ENCODE measurements at places on chromosomes 1 and 21. TPM values are rescaled to one million over a fixed set of nuclear protein-coding genes. Genes with fewer than 3 reads are reported as not detected.

DNA sequence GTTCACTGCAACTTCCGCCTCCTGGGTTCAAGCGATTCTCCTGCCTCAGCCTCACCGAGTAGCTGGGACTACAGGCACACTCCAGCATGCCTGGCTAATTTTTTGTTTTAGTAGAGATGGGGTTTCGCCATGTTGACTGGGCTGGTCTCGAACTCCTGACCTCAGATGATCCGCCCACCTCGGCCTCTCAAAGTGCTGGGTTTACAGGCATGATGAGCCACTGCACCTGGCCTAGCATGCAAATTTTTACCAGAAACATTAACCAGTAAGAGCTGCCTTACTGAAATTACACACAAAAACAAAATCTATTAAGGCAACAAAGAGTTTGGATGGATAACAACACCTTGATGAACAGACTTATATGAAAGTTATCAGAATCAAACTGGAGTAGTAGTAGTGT, 12.1 kb downstream of the ZZZ3 start:
- DNase-seq, result no peak

DNA sequence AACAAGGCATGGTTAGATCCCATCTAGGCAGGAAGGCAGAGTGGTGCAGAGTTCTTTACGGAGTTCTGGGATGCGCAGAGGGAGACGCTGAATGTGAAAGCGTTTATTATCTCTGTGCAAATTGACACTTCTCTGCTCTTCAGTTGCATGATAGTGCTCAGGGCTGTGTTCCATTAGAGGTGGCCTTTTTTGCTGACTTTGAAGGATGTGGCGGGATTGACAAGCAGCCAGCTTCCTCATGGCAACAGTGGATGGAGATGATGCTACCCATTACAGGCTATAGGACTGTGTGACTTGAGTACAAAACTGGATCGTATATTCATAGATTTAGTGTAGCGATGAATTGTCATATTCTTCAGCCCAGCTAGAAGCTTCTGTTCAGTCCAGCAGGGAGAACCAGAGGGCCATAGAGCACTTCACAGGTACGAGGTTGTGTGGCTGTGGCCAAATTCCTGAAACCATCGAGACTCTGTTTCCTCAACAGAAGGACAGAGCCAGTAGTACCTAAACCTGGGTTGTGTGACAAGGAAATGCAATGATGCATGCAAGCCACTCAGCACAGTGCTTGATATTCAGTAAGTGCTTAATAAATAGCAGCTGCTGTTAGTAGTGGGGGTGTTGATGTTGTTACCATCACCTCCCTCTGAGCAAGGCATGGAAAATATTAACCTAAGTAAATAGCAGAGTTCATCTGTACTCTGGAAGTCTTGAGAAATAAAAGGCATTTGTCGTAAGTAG, 430.0 kb upstream of the KAZN start:
- no peak for DNase-seq

- no peak for DNase-seq
These were observed 37.4 kb downstream of the C1orf185 start for GRCh38 chr1:51139474-51139873.

Gene FHAD1
- under 0.01 TPM for total RNA-seq

DNA sequence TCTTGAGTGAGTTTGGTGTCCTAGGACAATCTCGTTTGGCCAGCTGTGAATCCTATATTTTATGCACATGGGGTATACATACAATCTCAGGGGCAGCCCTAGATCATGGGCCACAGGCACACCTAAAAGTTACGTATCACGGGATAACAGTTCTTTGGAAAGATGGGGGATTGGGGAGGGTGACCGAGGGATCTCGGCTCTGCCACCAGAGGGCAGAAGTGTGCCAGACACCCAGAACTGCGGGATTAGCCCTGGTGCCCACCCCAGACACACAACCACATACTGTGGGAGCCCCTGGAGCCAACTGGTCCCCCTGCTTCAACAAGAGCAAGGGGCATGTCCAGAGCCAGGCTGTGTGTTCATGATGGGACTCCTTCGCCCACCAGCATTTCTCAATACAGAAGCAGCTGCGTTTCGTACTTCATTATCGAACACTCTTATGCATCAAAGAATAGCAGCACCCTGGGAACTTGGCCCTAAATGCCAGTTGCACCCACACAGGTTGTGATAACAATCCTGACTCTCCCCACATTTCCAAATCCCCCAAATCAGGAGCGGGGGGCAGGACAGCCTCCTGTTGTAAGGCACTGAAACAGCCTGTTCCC, 37.4 kb downstream of the TMCO4 start:
- no peak for DNase-seq

GRCh38 chr1:18751425-18751824, 108.0 kb downstream of the TAS1R2 start:
- DNase-seq, result no peak

Gene TTLL10
- total RNA-seq, result 4.3 TPM

DNA sequence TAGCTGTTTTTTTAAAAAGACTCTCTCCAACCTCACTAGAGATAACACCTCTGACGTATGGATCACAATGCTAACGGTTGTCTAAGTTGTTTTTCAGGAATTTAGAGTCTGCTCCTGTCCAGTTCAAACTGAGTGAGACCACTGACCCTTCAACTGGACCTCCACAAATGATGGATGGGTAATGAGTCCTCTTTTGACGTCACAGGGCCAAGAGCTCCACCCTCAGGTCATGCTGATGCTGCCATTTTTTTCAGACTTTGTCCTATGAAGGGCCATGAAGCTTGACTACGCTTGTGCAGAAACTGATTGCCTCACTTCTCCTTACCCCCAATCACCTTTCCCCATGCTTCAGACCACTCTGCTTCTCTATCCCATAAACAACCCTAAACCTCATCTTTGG, 16.6 kb downstream of the GRIK3 start:
- no peak for DNase-seq

- no peak for DNase-seq
These were observed 117.5 kb downstream of the FOXD2 start for GRCh38 chr1:47555306-47555705.

Gene SMIM1
- total RNA-seq, result 15.6 TPM

GRCh38 chr1:92877792-92878191, 46.0 kb downstream of the RPL5 start:
- DNase-seq, result no peak

GRCh38 chr1:228087771-228088251, 5.3 kb downstream of the ARF1 start:
- DNase-seq, result no peak

Gene ERICH3
- total RNA-seq, result under 0.01 TPM

Gene ADAMTS4
- total RNA-seq, result under 0.01 TPM

DNA sequence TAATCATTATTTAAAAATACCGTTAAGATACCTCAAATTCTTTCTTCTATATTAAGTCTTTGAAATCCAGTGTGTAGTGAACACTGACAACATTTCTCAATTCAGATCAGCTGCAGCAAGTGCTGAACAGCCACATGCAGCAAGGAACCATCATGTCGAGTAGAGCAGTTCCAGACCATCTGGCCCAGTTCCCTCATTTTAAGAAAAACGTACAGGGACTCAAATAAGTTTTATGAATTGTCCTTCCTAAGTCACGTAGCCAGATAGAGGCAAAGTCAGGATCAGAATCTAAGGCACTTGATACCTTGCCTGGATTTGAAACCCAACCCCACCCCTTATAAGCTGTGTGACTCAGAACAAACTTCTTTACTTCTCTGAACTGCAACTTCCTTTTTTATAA, 132.4 kb downstream of the PROX1 start:
- no peak for DNase-seq

Gene TRIM17
- total RNA-seq, result 0.27 TPM

GRCh38 chr1:11970441-11971185, 9.6 kb upstream of the MFN2 start:
- no peak for DNase-seq

- no peak for DNase-seq
These were observed 10.4 kb downstream of the TFF2 start for GRCh38 chr21:42340187-42341050.

DNA sequence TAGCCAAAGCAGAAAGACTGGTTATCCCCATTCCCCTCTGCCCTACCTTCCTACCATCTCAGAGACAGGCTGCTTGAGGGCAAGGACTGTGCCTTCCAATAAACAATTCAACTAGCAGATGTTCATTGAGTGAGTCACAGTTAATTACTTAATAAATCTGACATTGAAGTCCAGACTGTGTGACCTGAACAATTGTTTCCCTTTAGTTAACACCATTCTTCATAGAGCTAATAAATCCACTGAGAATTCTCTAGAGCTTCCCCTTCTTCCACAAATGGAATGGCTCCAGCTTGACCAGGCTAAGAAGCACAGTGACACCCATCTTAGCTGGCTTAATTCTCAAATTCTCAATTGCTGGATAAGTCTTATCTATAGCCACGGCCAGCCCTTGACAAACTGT, 61.9 kb upstream of the GJA5 start:
- DNase-seq, result no peak

DNA sequence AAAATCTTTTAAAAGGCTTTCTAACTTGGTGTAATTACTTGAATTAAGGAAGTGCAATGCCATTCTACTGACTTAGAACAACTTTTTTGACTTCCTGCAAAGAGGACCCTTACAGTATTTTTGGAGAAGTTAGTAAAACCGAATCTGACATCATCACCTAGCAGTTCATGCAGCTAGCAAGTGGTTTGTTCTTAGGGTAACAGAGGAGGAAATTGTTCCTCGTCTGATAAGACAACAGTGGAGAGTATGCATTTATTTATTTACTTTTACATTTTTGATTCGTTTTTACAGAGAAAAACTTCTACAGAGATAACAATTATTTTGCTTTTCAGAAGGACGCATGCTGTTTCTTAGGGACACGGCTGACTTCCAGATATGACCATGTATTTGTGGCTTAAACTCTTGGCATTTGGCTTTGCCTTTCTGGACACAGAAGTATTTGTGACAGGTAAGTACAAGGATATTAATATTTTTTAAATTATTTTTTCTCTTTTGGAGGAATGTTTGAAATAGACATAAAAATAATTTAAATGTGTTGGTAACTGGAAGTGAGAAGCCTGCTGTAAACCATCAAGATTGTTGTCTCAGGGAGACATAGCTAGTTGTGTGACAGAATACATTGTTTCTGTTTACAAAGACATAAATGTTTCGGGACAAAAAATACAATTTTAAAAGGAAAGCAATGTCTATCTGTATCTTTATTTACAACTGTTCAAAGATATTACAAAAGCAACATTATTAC, at the start of gene PTPRC:
TSS of gene PTPRC (plus strand) at position 147 of the 742 bp plus-strand sequence. CDS start at position 376, 229 bp downstream.
- DNase-seq, result peak; percentile 82

Gene PRDM16
- total RNA-seq, result 19.9 TPM

- DNase-seq, result no peak
These were observed 1360.4 kb downstream of the BRINP3 start for GRCh38 chr1:189117072-189117770.

Gene KRTAP19-3
- total RNA-seq, result not detected

Gene TRIM46
- 32.6 TPM for total RNA-seq

GRCh38 chr1:17061892-17062291, 8.1 kb upstream of the SDHB start:
- DNase-seq, result no peak

- DNase-seq, result no peak
These were observed 1.2 kb downstream of the CD160 start for GRCh38 chr1:145720556-145720877.

- DNase-seq, result no peak
These were observed 38.9 kb upstream of the CDC14A start for GRCh38 chr1:100313382-100313781.

Gene SLC22A15
- total RNA-seq, result 5.4 TPM

DNA sequence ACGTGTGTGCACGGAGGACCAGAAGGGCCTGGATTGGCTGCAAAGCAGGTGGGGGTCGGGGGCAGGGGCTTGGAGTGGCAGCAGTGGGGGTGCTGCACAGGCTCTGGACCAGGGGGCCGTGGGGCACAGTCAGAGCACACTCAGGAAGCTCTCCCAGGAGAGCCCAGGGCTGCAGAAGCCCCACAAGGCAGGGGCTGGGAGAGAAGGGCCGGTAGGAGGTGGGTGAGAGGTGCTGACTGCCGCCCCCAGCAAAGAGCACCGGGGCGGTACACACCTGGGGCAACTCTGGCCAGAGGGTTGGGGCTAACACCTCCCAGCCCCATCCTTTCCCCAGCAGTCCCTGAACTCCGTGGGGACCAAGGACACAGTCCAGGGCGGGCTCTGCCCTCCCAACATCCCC, 13.9 kb downstream of the CHD5 start:
- DNase-seq, result no peak

DNA sequence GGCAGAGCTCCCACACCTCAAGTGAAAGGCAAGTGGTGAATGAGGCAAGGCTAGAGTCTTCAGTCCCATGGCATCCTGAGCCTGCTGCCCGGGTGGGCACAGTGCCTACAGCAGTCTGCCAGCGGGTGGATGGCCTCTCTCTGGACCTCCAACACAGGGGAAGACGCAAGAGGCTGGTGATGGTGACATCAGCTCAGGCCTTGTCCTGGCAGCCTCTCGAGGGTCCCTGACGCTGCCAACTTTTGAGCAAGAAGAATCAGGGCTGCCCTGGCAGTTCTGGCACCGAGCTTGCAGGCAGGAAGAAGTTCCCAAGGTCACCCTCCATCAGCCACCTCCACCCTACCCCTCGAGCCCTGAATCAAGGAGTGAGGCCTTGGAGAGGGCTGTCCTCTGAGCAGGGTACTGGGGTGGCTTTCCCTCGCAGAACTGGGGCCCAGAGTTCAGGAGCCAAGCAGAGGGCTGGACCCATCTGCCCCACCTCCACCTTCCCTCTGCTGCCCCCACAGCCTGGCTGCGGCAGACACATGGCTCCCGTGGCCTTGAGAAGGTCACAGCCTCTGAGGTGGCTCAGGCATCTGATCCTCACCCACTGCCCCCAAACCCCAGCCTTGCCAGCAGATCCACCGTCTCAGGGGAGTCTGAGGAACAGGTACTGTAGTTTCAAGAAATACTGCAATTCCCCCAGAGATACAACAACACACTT, 5.8 kb downstream of the RAP1GAP start:
- DNase-seq, result no peak

DNA sequence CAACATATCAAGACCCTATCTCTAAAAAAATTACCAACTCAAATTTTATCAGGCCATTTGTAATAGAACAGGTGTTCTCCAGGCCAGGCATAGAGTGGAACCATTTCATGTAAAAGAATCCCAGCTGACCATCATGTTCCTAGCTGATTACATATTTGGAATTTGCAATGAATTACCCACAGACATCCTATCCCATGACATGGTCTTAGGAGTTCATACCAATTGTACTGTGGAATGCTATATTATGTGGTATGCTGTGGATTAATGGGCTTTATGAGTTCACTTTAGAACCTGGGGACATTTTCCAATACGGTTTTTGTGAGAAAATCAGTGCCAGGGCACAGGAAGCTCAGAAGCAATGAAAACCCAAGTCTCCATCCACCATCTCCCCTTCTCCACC, 110.3 kb downstream of the ZNF281 start:
- DNase-seq, result no peak

DNA sequence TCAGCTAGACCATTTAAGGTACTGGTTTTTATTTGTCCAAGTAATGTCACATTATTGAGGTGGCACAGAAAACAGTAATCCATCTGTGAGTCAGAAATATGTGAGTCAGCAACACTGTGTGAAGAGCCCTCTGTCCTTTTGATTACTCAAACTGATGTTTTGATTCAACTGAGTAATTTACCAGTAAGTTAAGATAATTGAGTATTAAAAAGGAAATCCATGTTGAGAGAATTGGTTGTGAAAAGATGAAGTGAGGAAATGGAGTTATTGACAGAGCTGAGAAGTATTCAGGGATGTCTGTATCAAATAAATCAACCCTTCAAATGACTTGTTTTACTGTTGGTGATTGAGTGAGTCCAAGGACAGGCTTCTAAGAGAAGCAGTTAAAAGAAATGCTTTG, 302.7 kb upstream of the SGIP1 start:
- DNase-seq, result no peak

Gene GOLT1A
- total RNA-seq, result 0.54 TPM

Data from hematopoietic multipotent progenitor cell (in vitro differentiated cells).